GM23248 (cell line): ENCODE measurements at places on chromosomes 2 and 18. TPM values are rescaled to one million over a fixed set of nuclear protein-coding genes. Genes with fewer than 3 reads are reported as not detected.

GRCh38 chr2:241877989-241878970, 8.8 kb downstream of the RTP5 start:
- peak; percentile 82 for DNase-seq

DNA sequence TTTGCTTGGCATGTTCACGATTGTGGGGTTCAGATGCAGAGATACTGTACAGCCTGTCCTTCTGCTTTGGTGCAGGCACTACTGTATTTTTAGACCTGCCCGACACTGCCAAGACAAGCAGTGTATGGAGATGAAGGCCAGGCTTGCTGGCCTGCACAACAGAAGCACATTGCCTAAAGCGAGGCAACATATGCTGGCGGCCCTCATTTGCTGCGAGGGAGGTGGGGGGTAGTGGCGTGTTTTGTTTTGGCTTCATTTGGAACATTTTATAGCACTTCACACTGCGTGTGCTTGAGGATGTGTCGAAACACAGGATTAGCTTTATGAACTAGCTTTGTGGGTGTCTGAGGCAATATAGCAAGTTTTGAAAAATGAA, 27.0 kb downstream of the TMEM182 start:
- DNase-seq = no peak

- DNase-seq = no peak
Measured at GRCh38 chr2:127424598-127425520, 6.6 kb downstream of the PROC start.

GRCh38 chr2:38661306-38661705, 4.6 kb upstream of the GALM start:
- DNase-seq = peak; percentile 19

DNA sequence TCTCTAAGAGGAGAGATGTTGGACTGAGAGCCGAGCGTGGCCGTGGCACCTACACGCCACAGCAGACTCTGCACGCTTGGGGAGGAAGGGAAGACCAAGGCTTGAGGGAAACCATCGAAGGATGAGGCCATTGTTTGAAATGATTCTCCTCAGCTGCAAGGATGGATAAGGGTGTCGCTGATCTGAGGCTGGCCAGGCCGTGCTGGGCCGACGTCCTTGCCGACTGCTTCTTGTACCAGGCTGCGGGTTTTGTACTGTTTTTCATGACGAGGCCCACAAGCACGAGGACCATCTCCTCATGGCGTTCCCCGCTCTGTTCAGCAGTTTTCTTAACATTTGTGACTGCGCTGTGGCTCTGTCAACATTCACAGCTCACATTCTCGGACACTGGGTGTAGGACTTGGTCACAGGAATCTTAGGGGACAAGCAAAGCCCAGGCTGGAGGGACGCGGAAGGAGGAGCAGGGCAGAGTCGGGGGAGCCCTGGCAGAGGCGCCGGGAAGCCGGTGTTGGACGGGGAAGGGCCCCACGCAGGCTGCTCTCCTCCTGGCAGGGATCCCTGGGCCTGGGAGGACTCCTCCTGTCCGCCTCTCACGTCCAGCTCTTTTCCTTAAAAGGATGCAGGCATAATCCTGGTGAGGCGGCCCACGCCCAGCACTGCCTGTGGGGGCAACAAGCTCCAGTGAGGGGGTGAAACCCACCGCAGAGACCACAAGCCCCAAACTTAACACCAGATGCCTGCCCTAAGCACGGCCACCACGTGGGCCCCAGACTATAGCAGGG, 259.0 kb upstream of the SALL3 start:
- no peak for DNase-seq

GRCh38 chr2:132473174-132473883, 56.7 kb downstream of the GPR39 start:
- no peak for DNase-seq

- DNase-seq = peak; percentile 3
Measured at GRCh38 chr18:73594749-73595148, 552.9 kb downstream of the FBXO15 start.

DNA sequence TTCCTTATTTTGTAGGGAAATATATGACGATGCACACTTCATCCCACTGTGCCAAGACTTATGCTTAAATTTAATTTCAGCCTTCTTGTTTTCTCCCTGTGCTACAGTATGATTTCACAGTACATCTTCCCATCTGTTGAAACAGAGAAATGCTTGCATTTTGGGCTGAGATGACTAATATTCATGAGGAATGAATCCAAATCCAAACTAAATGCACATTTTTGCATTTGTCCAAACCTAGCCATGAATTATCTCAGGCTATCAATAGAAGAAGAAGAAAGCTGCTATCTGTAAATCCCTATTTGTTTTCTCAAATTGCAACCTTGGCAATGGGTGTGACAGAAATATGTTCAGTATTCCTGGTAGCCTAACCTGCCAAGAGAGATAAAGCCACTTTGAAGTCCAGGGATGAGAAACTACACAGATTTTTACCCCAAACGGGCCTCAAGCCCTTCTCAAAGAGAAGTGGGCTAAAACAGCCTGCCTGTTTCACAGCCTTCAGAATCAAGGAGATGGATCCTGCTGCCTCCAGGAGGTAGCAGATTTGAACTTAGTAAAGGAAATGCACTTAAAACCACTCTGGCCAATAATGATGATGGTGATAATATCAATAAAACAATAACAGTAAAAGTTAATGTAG, 306.9 kb upstream of the NT5C1B start:
- DNase-seq = peak; percentile 61

DNA sequence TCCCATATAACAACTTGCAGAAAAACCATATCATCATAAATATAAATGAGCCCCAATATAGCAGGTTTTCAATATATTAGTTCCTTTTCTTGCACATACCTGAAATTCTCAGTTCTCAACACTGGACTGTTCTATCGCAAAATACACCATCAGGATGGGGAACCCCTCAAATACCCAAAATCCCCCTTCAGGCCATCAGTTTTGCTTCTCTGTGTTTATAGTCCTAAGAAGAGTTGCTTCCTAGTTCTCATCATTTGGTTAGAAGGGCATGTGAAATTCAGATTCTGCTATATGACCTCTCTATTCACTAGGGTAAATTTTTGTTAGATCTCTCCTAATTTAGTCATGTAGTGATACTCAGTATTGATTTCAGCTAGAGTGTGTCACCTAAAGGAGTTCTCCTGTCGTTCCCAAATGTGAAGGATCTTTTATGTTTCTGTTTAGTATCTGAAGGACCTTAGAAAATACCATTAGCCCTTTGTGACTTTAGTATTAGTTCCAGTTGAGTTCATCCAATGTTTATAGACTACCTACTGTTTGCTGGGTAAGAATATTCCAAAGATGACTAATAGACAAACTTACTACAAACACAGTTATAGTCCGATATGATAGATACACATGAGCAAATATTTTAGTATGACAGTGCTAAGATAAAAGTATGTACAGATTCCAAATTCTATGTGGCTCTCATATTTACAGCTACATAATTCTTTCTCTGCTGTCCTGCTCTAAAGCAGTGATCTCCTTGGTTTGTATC, 115.8 kb downstream of the TTC27 start:
- DNase-seq = no peak

GRCh38 chr2:205998583-205998982, 87.4 kb downstream of the INO80D start:
- DNase-seq = no peak

DNA sequence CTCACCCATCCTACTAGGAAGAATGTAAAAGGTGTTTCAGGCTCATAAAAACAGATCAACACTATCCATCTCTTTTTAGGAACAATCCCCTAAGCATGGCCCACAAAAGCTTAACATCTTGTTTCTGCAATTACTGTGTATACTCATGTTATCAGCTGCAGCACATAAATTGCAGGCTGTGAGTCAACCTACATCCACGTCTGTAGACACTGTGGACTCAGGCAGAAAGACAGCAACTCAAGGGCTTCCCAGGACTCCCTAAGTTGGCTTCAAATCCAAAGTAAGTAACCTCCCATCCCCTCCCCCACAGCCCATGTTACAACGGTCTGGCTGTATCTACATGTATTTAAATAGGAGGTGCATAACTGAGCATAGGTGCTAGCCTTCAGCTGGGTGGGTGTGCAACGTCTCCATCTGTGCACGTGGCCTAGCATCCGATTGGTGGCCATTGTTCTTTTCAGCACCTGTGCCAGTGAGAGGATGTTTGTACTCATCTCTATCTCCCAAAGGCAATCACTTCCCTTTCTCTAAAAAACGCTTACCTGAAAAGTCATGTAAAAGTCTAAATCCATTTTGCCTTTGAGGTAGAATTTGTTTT, 30.1 kb downstream of the UXS1 start:
- DNase-seq = peak; percentile 7

DNA sequence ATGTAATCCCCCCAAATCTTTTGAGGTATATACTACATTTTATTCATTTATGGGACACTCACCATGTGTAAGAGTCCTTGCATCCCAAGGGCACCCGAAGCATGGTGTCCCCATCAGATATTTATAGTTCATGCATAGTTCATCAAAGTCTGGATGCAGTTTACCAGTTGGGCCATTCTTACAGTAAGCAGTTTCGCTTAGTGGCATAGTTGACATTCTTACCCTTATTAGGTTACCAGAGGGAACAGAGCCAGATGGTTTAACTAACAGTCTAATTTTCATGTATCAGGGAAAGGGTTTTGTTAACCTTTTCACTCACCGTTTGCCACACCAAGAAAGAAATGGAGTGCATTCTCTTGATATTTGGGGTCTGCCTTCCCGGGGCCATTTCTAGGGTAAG, 7.1 kb downstream of the ZNF407 start:
- DNase-seq = peak; percentile 38

DNA sequence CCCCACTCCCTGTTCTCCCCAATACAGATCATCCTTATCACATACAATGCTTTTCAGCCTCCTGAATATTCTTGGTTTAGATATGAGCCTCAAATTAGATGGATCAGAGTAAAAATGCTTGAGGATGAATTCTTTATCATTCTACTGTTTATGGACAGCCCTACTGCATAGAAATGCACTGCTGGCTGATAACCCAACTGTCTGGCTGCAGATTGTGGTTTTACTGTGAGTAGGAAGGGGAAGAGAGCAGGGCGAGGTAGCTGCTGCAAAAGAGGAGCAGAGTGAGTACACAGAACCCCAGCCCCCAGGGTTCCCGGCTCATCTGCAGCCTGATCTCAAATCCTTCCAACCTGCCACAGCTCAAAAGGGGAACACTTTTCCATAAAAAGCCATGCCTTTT, 29.4 kb upstream of the NCOA1 start:
- no peak for DNase-seq

DNA sequence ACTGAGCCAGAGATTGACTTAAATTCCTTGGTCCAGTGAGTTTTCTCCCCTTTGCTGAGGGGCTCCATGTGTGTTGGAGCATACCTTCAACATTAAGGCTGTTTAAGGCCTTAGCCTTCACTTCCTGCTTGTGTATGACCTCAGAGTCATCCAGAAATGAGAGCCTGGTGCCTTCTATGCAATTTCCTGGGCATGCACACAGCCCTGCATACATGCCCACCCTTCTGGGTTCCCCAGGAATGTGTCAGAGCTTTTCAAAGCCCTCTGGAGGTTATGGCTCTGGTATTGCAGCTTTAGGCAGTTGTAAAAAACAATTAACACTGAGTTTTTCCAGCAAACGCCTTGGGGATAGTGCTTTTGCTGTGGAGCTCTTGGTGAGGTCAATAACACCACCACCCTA, 16.7 kb downstream of the IL1R1 start:
- DNase-seq = peak; percentile 61

DNA sequence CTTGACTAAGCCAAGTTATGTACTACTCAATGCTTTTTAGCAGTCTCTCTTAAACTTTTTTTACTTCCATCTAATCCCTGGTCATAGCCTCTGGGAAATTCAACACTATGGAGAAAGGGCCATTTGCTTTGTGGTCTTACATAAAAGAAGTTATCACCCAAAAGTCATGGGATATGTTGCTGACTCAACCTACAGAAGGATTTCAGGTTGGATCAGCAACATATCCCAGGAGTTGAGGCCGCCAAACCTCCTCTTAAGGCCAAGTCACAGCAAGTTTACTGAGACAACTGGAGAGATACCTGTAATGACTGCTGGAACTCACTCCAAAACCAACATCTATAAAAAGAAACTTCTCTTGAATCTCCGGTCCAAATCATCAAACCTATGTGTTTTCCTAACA, 141.1 kb downstream of the IRS1 start:
- DNase-seq = no peak

GRCh38 chr2:71472019-71472418, 18.7 kb downstream of the DYSF start:
- DNase-seq = no peak

DNA sequence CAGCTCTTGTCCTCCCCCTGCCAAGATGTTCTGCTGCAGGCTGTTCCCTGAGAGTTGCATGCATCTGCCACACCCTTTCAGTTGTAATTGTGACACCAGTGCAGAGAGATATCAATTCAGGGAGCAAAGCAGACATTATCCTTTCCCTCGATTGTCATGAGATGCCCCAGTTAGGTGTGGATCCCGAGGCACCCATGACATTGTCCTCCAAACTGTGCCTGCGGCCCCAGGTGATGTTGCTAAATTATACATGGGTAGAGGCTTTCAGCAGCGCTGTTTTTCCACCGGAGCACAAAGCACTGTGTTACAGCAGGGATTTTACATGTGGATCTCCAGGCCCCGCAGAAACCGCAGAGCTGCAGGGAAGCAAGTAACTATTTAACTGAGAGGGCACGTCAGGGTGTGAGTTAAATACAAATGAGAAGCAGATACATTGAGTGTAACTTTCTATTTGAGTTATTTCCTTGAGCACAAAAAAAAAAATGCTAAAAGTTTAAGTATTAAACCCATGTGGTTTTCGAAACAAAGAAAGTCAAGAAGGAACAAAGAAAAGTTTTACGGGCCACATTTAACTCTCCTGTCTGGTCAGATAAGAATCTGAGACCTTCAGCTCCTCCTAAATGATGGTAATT, 90.3 kb upstream of the BCL2L11 start:
- DNase-seq = no peak

- no peak for DNase-seq
Measured at GRCh38 chr18:22899421-22899820, 33.7 kb upstream of the RBBP8 start.

GRCh38 chr2:207254591-207255464, 89.1 kb upstream of the KLF7 start:
- peak; percentile 82 for DNase-seq

Gene TEKT4
- not detected in 2 replicates for total RNA-seq

Gene C1D
- total RNA-seq = 48.3 and 65.3 TPM in 2 replicates

Gene CROCC2
- total RNA-seq = under 0.01 and 2.4 TPM in 2 replicates

Gene CCDC148
- total RNA-seq = 0.13 and 0.86 TPM in 2 replicates

Gene LIPG
- 0.25 and 0.43 TPM in 2 replicates for total RNA-seq

Gene CRYGC
- not detected in 2 replicates for total RNA-seq

Gene RAX
- total RNA-seq = not detected in 2 replicates

Gene ANKRD62
- total RNA-seq = not detected in 2 replicates

Gene FOXI3
- not detected in 2 replicates for total RNA-seq

Gene MAL
- total RNA-seq = not detected in 2 replicates

Gene TGFA
- 14.8 and 17.3 TPM in 2 replicates for total RNA-seq

Gene RAD51AP2
- total RNA-seq = not detected in 2 replicates

Gene SLC5A7
- total RNA-seq = not detected in 2 replicates

Gene RPE
- total RNA-seq = 80.9 and 100.0 TPM in 2 replicates

Gene SERPINB3
- total RNA-seq = not detected in 2 replicates

Gene SLC25A52
- total RNA-seq = not detected in 2 replicates
